ENCODE measurements at places on chromosomes 4 and X.

GRCh38 chr4:138063581-138063980 is 178.6 kb downstream of the SLC7A11 start:
- DNase-seq, result no peak

GRCh38 chr4:2290488-2290887 is 28.6 kb upstream of the MXD4 start:
- DNase-seq, result no peak

DNA sequence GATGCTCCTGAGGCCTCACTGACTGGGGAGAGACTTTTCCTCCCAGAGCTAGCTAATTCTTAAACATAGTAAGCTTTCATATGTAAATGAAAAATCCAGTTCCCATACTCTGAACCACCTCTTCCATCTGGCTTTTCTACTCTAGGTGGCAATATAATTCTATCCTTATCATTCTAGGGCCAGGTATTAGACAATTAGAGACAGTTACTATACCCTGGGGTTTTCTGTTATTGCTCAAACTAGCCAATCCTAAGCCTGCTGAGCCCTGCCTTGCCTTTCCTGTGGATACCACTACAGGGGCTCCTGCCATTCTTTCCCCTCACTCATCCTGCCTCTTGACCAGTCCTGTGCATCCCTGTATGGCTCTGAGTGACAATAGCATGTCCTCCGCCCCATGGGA is 552.0 kb downstream of the STIM2 start:
- no peak for DNase-seq

DNA sequence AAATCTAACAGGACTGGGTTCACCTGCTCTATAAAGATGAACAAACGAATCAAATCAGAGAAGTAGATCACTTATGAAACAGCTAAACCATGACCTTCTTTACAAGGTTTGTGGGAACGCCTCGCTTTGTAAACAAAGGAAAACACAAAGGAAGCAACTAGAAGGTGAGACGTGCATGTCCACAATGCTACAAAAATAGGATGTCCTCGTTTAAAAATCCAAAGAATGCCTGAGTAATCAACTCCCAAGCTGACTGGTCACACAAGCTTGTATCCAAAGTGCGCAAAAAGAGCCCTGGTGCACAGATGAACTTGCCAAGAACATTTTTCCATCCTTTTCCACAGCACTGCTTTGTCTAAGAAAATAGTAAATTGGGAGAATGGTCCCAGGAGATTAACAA is 6.3 kb upstream of the SH3KBP1 start:
- no peak for DNase-seq

- DNase-seq, result no peak
These were observed 33.8 kb downstream of the RBBP7 start for GRCh38 chrX:16836371-16836770.

- no peak for DNase-seq
These were observed 438.0 kb downstream of the TMA16 start for GRCh38 chr4:163932504-163932903.

- DNase-seq, result no peak
These were observed 61.7 kb upstream of the RELL1 start for GRCh38 chr4:37747772-37748330.

DNA sequence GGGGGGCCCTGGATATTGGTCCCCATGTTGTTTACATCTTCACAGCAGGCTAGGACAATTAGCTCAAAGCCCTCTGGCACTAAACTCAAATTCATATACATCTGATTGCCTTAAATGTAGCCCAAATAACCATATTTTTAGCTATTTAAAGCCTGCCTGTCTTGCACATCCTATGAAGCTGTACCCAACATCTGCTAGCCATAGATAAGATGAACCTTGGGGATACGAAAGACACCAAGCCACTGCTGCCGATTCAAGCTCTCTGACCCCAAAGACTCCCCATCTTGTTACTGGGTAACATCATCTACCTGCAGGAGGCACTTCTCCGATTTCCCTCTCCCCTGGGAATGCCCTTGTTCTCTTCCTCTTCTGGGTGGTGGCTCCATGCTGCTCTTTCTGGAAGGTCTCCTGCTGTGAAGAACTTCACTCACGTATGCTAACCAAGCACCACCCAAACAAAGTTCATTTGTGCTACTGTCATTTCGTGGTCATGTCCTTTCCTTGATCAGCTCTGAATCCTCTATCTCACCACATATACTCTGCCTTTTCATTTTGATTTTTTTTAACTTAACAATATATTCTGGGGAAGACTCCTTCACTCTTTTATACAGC is 107.7 kb upstream of the ATXN3L start:
- DNase-seq, result no peak

GRCh38 chrX:151981129-151981528 is 6.7 kb upstream of the GABRE start:
- no peak for DNase-seq

- DNase-seq, result no peak
These were observed 5.2 kb downstream of the CDK16 start for GRCh38 chrX:47223476-47224250.

DNA sequence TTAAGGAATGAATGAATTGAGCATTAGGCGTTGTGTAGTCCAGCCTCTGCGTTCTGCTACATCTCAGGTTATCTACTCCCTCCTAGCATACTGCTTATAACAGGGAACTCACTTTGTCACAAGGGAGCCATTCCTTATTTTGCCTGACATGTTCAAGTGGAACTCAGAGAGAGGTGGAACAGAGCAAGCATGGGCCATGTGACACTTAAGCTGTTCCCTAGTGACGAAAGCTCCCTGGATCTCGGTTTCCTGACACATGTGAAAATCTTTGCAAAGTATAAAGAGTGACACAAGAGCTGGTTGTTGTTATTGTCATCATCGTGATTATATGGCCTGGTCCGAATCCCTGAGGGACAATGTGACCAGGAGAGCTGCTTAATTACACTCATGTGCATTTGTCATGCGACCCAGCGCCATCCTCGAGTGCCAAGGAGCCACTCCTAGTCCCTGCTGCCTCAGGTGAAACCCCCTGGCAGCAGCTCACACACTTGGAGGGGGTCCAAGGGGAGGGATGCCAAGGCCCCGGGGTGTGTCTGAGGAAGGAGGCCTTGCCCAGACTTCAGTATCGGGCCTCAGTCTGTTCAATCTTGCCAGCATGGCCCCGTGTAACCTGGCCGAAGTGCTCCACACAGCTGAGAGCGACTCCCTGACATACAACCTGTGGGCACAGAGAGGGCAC is 98.5 kb upstream of the MAP3K15 start:
- DNase-seq, result no peak

- no peak for DNase-seq
These were observed 7.8 kb downstream of the WWC2 start for GRCh38 chr4:183106839-183107238.

GRCh38 chr4:68591204-68591603 is 15.1 kb upstream of the UGT2B17 start:
- no peak for DNase-seq

- DNase-seq, result no peak
These were observed 23.0 kb upstream of the BCORL1 start for GRCh38 chrX:129959493-129959832.

DNA sequence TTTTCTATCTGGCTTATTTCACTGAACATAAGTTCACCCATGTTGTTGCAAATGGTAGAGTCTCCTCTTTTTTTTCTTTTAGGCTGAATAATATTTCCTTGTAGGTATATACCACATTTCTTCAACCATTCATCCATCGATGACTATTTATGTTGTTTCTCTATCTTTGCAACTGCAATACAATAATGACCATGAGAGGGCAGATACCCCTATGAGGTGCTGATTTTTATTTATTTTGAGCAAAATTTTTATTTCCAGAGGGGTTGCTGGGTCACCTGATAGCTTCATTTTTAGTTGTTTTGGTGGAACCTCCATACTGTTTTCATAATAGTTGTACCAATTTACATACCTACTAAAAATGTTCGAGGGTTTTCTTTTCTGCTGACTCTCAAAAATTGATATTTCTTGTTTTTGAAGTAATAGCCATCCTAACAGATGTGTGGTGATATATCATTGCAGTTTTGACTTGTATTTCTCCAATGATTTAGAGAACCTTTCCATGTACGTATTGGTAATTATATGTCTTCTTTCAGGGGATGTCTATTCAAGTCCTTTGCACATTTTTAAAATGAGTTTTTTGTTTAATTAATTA is 1697.0 kb downstream of the PCDH7 start:
- no peak for DNase-seq

GRCh38 chr4:99655308-99656081 is 2.1 kb downstream of the C4orf54 start:
- no peak for DNase-seq

GRCh38 chrX:26580021-26580420 is 364.1 kb downstream of the MAGEB5 start:
- no peak for DNase-seq

GRCh38 chr4:24736066-24736465 is 59.3 kb upstream of the SOD3 start:
- no peak for DNase-seq

GRCh38 chr4:38531141-38531727 is 132.8 kb upstream of the KLF3 start:
- DNase-seq, result no peak

DNA sequence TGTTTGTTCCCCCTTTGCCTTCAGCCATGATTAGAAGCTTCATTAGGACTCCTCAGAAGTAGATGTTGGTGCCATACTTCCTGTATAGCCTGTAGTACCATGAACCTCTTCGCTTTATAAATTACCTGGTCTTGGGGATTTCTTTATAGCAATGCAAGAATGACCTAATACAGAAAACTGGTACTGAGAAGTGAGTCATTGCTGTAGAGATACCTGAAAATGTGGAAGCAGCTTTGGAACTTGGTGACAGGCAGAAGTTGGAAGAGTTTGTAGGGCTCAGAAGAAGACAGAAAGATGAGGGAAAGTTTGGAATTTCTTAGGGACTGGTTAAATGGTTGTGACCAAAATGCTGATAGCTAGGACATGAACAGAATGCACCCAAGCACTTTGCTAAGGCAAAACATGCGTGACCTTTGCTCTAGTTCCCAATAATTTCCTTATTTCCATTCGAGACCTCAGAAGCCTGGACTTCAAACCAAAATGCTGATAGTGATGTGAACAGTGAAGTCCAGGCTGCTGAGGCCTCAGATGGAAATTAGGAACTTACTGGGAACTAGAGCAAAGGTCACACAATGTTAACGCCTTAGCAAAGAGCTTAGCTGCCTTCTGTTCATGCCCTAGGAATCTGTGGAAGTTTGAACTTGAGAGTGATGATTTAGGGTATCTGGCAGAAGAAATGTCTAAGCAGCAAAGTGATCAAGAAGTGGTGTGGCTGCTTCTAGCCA is 3.0 kb upstream of the USP46 start:
- no peak for DNase-seq

DNA sequence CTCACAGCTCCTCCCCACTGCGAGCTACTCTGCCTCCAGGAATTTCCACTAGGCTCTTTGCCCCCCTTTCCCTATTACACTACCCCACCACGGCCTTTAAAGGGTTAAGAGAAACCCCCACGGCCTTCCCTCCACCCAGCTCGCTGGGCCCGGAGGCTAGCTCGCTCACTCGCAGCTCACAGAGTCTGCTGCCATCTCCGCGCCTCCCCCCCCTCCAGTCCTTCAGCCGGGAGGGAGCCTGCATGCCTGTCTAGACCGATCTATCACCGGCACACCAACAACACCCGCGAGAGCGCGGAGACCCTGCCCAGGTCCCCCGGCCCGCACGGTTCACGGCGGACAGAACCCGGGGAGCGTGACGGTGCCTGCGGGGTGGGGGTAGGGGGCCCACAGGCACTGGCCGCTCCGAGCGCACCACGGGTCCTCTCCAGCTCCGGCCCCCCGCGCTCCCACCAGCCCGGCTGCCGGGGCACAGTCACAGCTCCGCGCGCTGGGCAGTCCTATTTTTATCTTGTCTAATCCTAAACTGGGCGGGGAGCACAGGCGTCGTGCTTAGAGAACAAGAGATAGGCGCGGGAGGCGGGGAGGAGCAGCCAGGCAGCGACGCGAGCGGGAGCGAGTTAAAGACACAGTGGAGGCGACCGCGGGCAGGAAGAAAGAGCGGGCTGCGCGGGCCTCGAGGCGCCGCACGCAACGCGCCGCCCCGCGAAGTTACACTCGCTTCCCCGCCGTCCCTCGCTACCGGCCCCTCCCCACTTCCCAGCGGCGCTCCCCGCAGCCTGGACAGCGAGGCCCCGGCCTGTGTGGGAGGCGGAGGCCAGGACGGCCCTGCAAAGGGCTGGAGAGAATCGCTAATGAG is 3.5 kb downstream of the BCOR start:
- DNase-seq, result no peak

- DNase-seq, result no peak
These were observed 4.4 kb downstream of the FRMPD4 start for GRCh38 chrX:12142661-12143060.

- DNase-seq, result no peak
These were observed 75.6 kb upstream of the BCOR start for GRCh38 chrX:40173143-40174000.

- no peak for DNase-seq
These were observed 8.6 kb upstream of the ZNF157 start for GRCh38 chrX:47361538-47362511.

- no peak for DNase-seq
These were observed 35.1 kb downstream of the RBM47 start for GRCh38 chr4:40594261-40595178.

DNA sequence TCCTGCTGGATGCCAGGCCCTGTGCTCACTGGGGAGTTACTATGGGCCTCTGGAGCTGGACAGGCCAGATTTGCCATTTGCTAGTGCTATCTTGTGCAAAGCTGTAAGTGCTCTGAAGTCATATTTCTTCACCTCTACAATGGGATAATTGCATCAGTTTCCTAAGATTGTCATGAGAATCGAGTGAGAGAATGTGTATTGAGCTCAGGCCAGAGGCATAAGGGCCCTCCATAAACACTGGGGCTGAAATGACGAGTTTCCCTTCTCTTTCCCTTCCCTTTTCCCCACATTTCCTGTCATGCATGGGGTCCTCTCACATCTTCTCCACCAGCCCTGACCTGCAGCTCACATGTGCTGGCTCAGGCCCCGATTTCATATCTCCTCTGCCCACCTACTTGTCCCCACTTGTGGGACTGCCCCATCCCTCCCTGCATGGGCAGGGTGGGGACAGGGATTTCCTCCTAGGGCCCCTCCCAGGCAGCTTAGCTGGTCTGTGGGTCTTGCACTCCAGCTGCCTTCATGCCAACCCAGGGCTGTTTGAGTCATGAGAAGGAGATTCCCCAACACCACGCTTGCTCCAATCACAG is 358.8 kb downstream of the MID1IP1 start:
- no peak for DNase-seq

Data from stimulated activated CD8-positive, alpha-beta memory T cell treated with anti-CD3 and anti-CD28 coated beads, Interleukin-2, amount 100 ng/mL, for 1 hour (primary cell).